ENCODE measurements at places on chromosomes 1 and 21. TPM values are rescaled to one million over a fixed set of nuclear protein-coding genes. Genes with fewer than 3 reads are reported as not detected.

The HHAT gene
- total RNA-seq: 2.5 TPM

The FMO2 gene
- total RNA-seq: 45.2 TPM

The MAP10 gene
- total RNA-seq: 1.1 TPM

The SLC35A3 gene
- 18.0 TPM for total RNA-seq

The CATSPERE gene
- total RNA-seq: 0.74 TPM

The C1orf74 gene
- 1.2 TPM for total RNA-seq

The ZBTB8B gene
- total RNA-seq: not detected

The CA6 gene
- not detected for total RNA-seq

The S100A3 gene
- 2.2 TPM for total RNA-seq

The PRCC gene
- 64.4 TPM for total RNA-seq

The ZNF281 gene
- total RNA-seq: 15.0 TPM

The KCNH1 gene
- 0.26 TPM for total RNA-seq

The KCNK2 gene
- total RNA-seq: 0.26 TPM

The ARMH1 gene
- total RNA-seq: 1.9 TPM

The KLF17 gene
- total RNA-seq: not detected

The GLIS1 gene
- total RNA-seq: 2.1 TPM

DNA sequence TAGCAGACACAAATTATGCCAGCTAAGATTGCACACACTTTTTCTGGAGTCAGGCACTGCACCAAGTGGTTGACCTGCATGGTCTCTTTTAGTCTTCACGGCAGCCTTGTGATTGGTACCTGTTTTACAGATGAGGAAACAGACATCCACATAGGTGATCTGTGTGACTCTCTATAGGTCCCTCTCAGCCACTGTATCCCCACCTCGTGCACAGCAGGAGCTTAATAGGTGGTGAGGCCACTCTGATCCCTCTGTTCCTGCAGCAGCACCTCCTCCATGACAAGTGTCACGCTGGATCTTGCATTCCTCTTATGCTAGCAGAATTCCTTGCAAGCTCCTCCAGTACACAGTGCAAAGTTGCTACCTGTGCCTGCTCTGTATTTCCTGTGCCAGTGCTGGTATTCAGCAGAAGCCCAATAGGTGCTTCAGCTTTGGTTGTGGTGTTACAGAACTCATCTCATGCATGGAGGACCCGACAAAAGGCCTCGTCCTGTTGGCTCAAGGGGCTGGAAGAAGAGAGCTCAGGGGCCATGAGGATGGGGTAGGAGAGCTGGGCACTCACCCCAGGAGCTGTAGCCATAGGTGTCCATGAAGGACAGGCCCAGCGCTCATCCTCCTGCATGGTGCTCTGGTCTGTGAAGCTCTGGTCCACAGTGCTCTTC is 546.7 kb downstream of the PTPRU start:
- no peak for DNase-seq

GRCh38 chr1:1451696-1452364 is 2.3 kb downstream of the ATAD3C start:
- no peak for DNase-seq

DNA sequence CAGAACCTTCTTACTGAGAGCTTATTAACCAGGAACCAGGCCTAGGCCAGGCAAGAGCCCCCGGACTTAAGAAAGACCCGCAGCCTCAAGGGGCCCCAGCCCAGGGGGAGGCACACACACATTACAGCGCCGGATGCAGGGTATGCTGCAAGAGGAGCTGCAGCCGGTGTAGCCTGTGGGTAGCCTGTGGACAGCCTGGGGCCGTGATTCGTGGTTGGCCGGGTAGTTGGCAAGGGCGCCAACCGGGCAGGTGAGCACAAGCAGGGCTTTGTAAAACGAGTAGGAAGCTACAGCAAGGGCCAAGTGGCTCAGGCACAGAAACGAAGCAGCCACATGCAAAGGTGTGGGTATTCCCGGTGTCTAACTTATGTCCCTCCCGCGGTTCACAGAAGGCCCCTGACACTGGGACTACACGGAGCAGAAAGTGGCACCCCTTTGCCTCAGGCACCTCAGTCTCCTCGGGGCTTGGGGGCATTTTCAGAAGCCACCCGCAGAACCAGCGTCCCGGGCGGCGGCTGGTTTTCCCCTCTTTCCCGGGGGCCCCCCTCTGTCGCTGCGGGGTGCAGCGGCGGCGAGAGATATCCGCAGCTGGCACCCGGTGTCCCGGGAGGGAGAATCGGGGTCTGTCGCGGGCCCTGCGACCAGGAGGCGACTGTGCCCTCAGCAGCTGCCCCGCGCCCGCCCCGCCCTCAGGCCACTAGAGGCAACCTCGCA is 40.8 kb downstream of the KIAA1614 start:
- DNase-seq: peak; percentile 87

GRCh38 chr21:26686705-26687104 is 113.6 kb upstream of the CYYR1 start:
- DNase-seq: no peak

GRCh38 chr1:28176492-28177470 is at the start of gene PTAFR:
PTAFR (minus strand) TSS chr1:28176690; CDS start chr1:28151021, 25,669 bp downstream.
- no peak for DNase-seq

DNA sequence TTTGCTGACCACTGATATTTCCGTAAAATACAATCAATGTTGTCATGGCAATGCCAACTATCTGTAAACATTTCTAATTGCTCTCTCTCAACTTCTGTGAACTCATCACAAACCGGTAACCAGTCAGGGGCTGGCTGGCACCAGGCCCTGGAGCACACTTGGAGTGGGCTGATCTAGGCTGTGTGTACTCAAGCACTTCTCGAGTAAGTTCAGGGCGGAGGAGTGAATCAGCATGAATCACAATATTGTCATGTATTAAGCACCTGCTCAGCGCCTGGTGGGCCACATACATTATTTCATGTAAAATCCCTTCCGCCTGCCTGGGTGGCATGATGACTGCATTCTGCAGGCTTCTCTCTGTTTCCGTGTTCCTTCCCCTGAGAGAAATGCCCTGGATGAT is 212.4 kb downstream of the FOXD2 start:
- peak; percentile 51 for DNase-seq

DNA sequence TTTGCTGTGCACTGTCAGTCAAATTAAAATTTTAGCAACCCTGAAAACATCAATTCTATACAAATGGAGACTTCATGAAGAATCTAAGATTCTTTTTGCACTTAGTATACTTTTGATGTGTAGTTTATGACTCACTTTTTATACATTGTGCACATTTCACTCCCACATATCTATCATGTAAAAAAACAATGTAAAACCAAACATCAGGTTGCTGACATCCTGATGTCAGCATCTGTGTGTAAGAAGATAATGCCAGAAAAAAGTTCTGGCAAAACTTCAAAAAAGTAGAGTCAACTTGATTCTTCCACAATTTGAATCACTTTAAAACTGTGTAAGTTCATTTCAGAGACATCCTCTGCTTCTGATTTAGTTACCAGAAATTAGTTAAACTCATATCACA is 115.7 kb downstream of the CENPF start:
- DNase-seq: no peak

DNA sequence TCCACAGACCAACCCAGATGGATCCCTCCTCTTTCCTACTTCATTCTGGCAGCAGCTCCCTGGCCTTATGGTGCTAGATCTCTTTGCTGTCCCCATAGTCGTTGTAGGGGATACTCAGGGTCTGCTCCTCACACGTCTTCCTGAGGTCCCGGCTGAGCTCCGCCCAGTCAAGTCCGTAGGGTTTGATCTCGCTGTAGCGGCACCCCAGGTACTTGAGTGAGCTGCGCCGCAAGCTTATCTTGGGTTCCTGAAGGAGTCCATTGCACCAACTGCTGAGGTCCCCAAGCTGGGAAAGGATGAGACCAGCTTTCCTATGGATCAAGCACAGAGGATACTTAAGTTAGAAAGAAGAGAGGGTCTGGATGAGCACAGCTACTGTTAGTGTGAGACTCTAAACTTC is 300.3 kb downstream of the ASTN1 start:
- DNase-seq: no peak

DNA sequence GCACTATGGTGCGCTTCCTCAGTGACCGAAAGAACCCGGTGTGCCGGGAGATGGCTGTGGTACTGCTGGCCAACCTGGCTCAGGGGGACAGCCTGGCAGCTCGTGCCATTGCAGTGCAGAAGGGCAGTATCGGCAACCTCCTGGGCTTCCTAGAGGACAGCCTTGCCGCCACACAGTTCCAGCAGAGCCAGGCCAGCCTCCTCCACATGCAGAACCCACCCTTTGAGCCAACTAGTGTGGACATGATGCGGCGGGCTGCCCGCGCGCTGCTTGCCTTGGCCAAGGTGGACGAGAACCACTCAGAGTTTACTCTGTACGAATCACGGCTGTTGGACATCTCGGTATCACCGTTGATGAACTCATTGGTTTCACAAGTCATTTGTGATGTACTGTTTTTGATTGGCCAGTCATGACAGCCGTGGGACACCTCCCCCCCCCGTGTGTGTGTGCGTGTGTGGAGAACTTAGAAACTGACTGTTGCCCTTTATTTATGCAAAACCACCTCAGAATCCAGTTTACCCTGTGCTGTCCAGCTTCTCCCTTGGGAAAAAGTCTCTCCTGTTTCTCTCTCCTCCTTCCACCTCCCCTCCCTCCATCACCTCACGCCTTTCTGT is 7.3 kb upstream of the PIGV start:
- no peak for DNase-seq

GRCh38 chr1:228845101-228845500 is 109.8 kb downstream of the RHOU start:
- DNase-seq: no peak

- no peak for DNase-seq
These were observed 85.6 kb upstream of the WNT4 start for GRCh38 chr1:22228505-22228911.

DNA sequence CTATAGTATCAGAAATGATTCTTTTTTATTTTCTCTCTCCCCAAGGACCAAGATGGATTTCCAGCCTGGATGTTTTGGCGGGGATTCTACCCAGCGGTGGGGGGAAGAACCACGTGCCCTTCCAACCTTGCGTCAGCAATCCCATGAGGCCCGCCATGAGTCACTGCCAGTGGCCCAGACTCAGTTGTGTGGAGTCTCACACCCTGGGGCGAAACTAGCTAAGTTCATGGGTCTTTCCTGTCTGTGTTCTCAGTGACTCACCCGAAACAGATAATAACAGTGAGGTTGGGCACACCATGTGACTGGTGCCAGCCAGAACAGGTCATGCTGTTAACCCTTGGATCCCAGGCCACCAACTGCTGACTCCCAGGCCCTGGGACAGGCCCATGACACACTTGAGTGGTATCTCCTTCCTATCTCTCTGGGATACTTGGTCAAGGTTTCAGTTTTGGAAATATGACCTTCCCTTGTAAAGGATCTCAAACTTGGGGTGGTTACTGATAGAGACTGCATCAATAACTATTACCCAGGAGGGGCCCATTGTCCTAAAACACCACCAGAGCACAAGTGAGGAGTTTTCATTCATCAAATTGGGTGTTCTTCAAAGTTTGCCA is 98.0 kb upstream of the DUSP10 start:
- no peak for DNase-seq

DNA sequence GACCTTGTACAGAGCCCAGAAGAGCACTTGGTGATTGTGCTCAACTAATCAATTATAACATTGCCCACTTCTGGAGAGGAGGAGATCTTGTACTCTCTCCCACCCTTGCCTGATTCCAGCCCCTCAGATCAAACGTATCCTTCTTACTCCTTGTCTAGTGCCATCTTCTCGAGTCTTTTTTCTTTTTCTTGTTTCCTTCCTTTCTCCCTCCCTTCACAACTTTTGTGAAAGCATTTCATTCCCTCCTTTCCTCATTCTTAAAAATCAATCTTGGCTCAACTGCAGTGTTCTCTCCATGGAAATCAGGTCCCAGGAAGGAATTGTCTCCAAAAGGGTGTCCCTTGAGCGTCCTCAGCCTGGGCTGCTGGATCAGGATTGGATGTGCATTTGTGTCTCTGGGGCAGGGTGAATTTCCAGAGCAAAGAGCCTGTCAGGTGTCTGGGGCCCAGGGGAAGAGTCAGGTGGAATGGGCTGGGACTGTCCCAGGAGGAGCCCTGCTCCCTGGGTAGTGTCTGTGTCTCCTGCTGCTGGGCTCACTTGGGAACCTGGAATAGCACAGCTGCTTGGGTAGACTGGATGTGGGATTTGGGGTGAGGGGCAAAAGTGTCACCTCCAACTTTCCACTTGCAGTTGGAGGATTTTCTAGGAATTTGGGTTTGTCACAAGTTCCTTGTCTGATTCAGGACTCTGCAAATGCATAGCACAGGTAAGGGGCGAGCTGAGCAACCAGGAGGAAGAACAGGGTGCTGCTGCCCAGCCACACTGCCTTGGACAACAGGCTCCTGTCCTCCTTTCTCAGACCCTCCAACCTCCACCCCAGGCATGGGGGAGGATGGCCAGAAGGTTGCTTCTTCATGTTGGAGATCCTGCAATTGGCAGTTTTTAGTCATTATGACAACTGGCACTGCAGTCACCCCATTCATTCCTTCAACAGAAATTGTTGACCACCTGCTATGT is 3.3 kb downstream of the SOX13 start:
- peak; percentile 39 for DNase-seq

DNA sequence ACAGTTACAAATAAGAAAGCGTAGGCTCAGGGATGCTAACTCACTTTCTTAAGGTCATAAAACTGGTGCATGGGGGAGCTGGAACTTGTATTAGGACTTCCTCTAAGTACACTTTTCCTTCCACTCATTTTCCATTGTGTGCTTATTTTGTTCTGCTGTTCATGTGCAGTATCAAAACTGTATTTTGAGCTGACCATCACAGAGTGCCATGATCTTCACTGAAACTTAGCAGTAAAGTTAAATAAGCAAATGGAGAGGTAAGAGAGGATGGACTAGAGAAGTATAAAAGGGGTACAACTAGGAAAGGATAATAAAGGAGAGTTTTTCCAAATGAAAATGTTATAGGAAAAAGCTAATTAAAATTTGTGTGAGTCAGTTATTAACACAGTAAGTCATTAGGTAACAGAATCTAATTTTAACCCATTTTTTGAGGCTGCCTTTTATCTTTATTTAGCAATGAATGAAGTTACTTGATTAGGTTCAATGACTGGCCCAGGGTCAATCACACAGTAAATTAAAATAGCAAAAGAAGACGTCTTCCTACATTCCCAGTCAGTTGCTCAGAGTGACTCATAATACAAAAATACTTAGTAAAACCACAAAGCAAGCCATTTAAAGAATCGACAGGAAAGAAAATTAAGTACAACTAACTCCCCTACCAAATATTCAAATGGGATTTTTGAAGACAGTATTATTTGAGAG is 165.8 kb upstream of the C1orf105 start:
- no peak for DNase-seq

- no peak for DNase-seq
These were observed 40.4 kb downstream of the TENT5C start for GRCh38 chr1:117646007-117646811.

- DNase-seq: no peak
These were observed 72.0 kb downstream of the MIS18A start for GRCh38 chr21:32206631-32207405.

DNA sequence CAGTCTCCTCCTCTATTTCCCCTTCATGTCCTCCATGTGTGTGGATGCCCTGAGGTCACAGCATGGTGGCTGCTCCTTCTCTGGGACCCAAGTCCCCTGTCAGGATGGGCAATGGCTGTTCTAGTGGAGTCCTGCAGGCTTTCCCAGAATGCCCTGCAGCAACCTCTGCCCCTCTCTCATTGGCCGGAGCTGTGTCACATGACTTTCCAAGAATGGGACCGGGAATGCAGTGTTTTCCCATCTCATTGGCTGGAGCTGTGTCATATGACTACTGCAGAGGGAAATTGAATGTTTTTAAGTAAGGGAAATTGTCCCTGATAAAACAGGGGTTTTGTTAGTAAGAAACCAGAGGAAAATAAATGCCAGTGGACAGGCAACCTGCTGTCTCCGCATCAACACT is 365.9 kb downstream of the PTPRU start:
- DNase-seq: no peak
